GM23338 (cell line): ENCODE measurements at places on chromosomes 3 and 15. TPM values are rescaled to one million over a fixed set of nuclear protein-coding genes. Genes with fewer than 3 reads are reported as not detected.
A peak's percentile ranks its signal among the peaks of the same experiment; 100 is the strongest.

GRCh38 chr15:72796515-72797337 is 13.2 kb upstream of the ADPGK start:
- peak; percentile 80 for DNase-seq

TMEM40 gene
- total RNA-seq = 0.14 TPM in 1 of 2 replicates, not detected in the other

DNA sequence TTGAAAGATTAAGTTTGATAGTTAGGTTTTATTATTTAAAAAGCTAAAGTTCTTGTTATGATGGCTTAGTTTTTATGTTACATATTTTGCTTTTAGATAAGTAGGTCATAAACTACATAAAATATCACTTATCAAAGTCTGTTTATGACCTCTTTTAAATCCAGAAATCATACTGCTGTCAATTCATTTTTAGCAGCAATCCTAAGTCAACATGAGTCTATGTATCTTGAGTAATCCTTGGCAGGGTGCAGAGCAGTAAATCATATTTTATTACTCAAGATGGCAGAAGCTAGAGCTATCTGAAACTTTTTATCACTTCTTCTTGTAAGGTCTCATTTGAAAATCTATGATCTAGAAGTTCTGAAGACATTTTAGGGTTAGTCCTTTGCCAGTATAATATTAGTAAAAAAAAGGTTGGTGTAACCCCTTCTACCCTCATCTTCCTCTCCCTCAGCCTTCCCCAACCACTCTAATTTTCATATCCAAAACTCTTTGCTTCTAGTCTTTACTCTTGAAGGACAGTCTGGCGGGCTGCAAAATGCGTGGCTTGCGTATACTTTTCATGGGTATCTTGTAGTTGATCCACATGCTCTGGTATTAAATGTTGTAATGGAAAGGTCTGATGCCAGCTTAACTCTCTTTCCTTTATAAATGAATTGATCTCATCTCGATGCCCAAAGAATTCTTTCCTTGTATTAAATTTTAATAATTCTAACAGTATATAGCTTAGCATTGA is 134.0 kb upstream of the THRB start:
- no peak for DNase-seq

DNA sequence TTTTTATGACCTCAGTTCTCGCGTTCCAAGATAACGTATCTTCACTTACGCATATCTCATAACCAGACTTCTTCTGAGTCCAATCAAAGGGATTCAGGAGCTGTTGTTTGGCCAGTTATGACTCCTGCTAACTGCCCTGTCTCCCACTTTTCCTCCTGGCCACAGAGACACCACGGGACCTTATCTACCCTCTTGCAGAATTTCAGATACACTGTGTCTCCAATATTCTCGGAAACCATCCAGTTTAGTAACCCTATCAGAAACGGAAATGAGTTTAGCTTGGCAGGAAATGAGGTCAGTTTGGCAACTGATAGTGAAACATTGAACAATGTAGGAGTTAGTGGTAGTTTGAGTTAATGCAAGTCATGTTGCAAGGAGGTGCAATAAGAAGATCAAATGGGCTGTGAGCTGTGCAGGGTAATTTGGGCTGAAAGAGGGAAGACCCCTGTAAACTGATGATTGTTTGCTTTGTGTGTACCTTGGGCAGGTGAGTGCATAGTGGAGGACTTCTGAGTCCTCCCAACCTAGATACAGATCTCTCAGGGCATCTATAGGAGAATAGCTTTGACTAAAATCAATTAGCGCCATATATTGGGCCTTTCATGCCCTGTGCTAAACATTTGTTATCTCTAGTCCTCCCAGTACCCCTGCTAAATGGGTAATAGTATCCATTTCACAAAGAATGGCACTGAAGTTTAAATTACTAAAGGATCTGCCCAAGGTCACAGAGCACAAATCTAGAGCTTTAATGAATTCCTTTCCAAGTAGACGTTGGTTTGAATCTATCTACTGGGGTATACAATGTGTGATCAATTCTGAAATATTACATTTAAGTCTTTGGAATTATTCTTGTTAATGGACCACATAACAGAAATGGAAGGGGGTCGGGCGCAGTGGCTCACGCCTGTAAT is 41.3 kb upstream of the PIK3CB start:
- no peak for DNase-seq

STT3B gene
- total RNA-seq = 139 and 167 TPM in 2 replicates

PLA2G4E gene
- not detected in 2 replicates for total RNA-seq

DNA sequence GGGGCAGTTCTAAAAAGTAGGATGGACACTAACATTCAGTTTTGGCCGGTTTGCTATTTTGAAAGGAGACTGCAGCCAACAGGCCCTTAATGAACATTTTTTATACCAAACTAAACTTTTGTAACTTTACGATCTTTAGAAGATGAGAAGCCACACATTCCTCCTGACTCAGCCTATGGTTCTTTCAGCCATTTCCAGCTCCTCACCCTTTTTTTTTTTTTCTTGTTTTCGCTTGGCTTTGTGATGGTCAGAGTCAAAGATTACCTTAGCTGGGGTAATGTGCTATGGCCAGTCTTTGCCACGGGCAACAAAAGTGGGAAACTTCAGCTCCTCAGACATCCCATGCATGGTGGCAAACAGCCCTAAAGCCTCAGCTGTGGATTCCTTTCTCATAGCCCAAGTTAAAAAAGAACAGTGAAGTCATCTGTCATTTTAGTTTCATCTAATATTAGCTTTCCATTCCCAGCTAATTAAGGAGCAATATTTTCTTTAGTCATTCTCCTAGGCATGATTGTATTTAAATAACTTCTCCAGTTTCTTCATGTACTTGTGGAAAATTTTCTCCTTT is 368.7 kb downstream of the MFSD1 start:
- no peak for DNase-seq

CAND2 gene
- 16.5 and 20.5 TPM in 2 replicates for total RNA-seq

ZPLD1 gene
- not detected in 2 replicates for total RNA-seq

- no peak for DNase-seq
Measured at GRCh38 chr15:88344786-88345185, 88.2 kb upstream of the NTRK3 start.
